ENCODE measurements at places on chromosomes 4 and X.

GRCh38 chrX:14095702-14096101, 66.0 kb upstream of the GEMIN8 start:
- DNase-seq, result peak; percentile 62

DNA sequence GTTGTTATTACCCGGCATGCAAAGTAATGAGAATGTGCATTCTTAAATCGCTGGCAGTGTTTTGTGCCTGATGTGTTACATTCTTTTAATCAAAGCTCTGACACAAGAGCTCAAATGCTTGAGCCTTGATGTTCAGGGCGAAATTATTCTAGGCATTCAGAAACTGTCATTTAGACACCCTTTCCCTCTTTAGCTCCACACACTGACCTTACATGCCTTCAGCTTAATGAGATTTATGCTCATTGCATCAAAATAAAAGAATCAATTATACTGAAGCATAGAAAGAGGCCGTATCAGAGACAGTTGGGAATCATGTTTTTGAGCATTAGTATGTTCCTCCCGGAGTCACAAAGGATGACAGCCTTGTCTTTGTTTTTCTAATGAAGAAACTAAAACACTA, 56.7 kb downstream of the FAM114A1 start:
- DNase-seq, result no peak

- DNase-seq, result no peak
Measured at GRCh38 chrX:103276581-103277002, at the start of gene TCEAL5. Gene TCEAL5 (minus strand): TSS chrX:103276750. CDS start chrX:103274563, 2,187 bp downstream.

DNA sequence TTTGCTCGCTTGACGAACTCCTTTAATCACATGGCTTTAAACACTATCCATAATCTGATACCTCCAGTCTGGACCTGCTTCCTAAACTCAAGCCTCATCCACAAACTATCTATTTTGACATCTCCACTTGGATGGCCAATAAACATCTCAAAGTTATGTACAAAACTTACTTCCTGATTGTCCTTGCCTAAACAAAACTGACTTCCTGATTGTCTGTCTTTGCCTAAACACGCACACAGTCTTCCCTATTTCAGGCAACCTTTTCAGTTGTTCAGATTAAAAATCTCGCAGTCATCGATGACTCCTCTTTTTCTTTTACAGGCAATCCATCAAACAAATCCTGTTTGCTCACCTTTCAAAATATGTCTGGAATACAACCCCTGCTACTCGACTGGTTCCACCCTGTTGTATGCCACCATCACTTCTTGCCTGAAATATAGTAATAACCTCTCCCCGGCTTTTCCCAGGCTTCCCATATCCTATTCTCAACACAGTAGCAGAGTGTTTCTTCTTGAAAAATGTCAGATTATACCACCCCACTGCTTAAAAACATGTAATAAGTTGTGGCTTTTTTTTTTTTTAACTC, 39.0 kb downstream of the ATOH1 start:
- DNase-seq, result no peak

DNA sequence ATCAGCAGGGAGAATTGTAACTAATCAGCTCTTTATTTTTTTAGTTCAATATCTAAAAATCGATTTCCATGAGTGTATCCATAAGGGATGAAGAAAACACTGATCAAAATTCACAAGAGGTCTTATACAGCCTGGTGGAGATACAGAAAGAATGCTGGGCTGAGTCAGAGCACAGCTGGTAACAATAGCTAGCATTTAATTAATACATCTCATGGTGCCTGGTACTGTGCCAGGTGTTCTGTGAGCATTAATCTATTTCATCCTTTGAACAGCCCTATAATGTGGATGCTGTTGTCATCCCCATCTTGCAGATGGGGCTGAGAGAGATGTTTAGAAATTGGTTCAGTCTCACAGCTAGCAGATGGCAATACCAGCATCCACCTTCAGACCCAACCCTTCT, 250.9 kb upstream of the RPS6KA3 start:
- no peak for DNase-seq

DNA sequence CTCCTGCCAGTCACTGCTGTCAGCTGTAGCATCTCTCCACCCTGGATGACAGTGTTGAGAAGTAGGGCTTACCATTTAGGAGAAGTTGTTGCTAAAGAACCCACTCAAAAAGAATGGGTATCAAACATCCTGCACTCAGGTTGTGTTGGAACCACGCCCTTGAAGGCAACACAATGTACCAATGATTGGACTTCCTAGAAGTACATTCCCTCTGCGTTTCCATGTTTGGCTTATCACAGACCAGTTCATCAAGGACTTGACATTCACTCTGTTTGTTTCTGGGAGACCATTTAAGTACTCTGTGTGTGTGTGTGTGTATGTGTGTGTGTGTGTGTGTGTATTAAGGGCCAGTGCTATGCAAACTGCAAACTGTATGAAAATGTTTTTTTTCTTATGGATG, 200.6 kb upstream of the GATB start:
- no peak for DNase-seq

GRCh38 chr4:177461606-177462005, 19.4 kb upstream of the AGA start:
- no peak for DNase-seq

DNA sequence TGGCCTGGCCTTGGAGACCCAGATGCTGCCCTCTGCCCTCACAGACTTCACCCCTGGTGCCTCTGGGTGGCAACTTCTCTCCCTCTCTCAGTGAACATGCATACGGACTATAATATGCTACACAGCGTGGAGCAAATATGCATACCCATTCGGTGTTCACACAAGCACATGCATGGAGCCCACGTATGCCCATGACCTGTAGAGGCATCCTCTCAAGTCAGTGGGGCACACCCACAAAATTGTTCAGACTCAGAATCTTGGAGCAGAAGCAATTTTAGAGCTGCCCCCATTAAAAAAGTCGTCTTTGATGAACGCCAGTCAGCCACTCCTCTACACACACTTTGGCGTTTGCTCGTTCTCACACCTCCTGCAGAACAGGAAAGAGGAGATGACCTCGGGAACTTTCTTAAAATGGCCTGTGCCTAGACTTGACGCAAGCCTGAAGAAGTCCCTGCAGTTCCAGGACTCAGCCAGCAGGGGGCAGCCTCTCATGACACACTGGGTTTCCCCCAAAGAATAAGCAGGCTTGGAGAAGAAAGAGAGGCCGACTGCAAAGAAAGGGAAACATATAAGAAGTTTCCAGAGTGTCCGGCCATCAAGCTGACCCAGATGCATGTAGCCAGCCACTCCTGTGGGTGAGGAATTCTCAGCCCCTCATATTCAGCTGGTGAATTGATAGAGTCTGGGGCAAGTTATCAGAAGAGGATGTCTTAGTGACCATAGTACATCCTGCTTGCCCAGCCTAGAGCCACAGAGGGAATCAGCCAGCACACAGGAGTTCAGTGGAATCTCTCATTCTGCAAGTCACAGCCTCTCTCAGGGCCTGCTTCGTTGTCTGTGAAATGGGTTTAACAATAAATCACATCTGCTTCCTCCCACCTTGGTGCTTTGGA, 17.3 kb downstream of the APLN start:
- peak; percentile 65 for DNase-seq

DNA sequence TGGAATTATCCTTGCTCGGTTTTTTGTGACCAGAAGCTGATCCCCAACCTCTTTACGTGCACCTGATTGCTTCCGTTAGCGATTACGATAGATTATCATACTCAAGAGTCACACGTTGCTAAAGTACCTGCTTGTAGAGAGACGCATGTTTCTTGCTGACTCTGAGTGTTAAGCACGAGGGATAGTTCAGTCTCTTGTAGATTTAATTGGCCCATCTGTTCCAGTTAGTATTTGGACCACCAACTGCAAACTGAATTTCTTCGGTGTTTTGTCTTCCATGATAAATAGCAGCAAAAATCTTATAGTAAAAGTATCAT, 516 bp upstream of the COX18 start:
- no peak for DNase-seq

DNA sequence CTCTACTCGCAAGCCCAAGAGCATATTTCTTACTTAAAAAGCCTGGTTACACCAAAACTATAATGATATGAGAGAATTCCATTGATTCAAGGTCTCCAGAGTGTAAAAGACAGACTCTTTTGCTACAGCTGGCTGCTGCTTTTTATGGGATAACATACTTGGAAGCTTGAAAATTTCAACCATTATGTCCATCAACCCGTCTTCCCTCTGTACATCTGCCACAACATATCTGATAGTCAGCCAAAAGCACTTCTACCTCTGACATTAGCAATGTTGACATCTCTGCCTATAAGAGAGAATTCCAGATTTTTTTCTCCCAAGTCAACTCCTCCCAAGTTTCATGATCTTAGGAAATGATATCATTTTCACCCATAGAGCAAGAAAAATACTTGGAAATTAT, 54.4 kb upstream of the IQCM start:
- no peak for DNase-seq

- peak; percentile 88 for DNase-seq
Measured at GRCh38 chr4:48909697-48910096, 3.1 kb upstream of the OCIAD2 start.

DNA sequence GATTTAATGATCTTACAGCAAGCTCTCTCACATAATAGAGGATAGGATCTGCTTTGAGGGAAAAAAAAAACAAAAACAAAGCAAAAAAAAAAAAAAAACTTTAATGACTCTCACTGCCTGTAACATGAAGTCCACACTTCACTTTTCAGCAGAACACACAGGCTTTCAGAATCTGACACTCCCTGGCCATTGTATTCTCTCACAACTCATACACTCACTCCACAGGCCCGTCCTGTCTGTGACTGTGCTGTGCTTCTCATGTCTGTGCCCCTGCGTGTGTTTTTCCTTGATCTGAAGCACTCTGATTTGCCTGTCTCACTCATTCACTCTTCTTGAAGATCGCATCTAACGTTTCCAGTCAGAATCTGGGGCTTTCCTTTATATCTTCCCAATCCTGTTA, 460.8 kb downstream of the TMA16 start:
- no peak for DNase-seq

All from fibroblast of villous mesenchyme (primary cell).